NCI-H460 (cell line): ENCODE measurements at places on chromosomes 2 and 18.

DNA sequence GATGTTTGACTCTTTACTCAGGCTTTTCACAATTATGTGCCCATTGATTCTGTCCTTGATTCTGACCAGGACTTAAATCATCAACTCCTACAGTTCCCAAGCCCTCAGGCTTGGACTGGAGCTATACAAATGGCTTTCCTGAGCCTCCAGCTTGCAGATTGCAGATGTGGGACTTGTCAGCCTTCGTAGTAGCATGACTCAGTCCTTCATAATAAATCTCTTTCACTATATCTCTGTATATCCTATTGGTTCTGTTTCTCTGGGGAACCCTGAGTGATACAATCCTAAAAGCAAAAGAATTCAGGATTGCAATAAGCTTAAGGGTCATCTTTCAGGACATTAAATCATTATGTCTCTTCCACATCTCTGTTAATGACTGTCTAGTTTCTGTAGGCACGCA, 356.6 kb downstream of the RIT2 start:
- DNase-seq, result no peak

- peak; percentile 52 for DNase-seq
These were observed at the start of gene CREG2 for GRCh38 chr2:101387151-101387834. TSS of gene CREG2 (minus strand) at chr2:101387503. CDS start at chr2:101387457, 46 bp downstream.

DNA sequence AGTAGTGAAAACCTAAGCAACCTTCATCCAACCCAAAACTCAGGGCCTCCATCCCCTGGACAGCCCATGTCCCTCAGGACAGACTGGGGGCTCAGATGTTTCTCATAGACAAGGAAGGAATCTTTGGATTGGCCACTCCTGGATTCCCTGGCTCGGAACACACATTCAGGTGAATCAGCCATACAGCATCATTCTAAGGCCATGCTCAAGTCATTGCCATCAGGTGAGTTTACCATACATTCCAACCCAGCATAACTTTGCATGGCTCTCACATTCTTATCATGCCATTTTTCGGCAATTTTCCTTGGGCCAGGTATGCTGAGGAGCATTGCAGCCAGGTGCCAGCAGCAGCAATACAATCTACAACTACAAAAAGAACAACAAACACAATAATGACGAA, 34.6 kb upstream of the SERPINE2 start:
- DNase-seq, result no peak

GRCh38 chr2:165618806-165619205, 149.3 kb downstream of the CSRNP3 start:
- no peak for DNase-seq

DNA sequence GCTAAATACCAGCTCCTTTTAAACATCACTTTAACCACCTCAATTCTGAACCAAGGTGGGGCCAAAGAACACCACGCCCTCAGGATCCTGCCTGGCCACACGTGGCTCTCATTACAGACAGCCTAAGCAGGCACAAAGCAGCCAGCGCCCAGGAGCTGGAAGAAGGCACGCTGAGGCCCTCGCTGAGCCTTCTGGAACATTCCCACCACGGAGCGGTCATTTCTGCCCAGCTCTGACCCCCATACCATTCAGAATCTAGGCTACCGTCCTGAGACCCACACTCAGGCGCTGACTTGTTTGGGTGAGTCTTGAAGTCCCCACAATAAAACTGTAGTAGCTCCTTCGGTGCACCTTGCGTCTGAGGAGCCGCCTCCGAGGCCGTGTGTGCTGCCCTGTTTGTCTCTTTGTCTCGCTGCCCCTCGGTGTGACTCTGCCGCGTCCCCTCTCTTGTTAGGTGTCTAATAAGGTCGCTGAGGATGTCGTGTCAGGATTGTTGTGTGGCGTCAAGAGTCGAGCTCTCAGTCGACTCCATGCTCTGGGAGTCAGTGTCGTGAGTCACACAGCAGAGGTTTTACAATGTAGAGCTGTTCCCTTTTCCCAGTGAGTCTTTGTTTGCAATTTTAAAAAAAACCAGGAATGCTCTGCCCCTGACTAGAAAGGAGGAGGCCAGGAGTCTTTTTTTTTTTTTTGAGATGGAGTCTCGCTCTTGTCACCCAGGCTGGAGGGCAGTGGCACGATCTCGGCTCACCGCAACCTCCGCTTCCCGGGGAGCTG, 242.4 kb downstream of the KLHL29 start:
- no peak for DNase-seq

DNA sequence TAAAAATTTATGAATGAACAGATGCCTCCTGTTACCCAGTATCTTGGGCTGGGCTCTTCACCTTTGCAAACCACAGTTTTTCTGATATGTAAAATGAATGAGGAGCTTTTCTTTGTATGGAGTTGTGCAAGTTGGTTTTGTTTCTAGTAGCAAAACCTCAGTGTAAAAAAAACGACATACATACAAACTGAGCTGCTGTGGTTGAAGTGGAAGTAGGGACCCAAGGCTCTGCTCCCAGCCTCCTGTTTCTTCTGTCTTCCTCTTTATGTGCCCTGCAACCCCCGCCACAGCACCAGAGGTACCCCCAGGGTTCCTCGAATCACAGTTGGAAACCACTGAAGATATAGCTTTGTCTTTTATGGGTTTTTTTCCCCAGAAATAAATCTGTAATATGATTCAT, 118.1 kb downstream of the MYO1B start:
- no peak for DNase-seq

GRCh38 chr2:134457353-134457752, 203.5 kb downstream of the MGAT5 start:
- DNase-seq, result no peak

DNA sequence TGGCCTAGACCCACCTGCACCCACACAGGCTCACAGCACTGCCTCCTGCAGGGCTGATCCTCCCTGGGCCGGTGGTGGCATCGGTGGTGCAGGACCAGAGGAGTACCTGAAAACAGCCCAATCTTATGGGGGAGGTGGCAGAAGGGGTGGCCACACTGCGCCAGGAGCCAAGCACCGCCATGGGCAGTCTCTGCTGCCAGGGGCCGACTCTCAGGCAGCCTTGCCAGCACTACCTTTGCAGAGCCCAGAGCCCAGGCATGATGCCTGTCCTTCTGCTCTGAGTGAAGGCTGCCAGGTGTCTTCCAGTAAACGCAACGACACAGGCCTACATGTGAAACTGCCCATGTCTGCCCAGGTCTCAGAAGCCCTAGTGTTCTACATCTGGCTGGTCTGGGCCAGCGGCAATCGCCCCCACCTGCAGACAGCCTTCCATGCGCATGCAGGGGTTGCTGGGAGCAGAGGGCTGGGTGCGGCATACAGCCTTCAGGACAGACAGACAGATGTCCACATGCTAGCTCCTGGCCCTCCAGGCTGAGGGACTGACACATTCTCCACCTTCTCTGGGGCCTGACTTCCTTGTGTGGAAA, 6.8 kb downstream of the HS6ST1 start:
- DNase-seq, result no peak

DNA sequence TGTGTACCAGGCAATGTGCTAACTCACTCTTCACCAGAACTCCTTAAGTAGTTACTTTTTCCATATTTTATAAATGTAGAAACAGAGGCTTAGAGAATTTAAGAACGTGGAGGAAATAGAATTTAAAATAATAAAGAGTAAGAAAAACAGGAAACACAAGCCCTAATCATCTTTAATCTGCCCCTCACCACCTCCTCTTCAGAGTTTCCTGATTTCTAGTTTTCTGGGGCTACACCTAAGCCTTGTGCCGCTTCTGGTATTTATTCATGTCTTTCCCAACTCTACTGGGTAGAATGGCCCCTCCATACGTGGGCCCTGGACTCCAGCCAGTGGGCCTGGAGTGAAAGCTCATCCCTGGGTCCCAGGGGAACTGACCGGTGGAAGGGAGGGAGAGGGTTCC, 85.4 kb downstream of the RTN4 start:
- no peak for DNase-seq

- no peak for DNase-seq
These were observed 66.1 kb upstream of the CDC42EP3 start for GRCh38 chr2:37737507-37737906.

DNA sequence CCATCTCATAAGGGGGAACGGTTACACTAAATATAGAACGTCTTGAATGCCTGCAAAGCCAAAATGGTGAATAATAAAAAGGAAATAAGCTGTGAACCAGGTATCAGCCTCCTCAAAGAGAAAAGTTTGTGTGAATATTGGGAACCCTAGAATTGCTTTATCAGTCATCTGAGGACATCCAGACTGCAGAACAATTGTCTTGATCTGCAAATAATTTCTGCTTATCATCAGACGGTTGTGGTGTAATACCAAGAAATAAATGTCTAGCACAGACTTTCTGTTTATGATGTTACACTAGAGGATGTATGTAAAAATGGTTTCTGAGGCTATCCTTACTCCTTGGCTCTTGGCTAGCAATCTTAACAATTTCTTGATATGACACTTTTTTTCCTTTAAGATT, 53.5 kb upstream of the SLC25A52 start:
- DNase-seq, result no peak

GRCh38 chr2:29776406-29776805, 145.0 kb downstream of the ALK start:
- no peak for DNase-seq

- peak; percentile 14 for DNase-seq
These were observed 889 bp downstream of the ZC3H15 start for GRCh38 chr2:186486651-186487647.

GRCh38 chr18:25592804-25593360, 240.9 kb upstream of the ZNF521 start:
- DNase-seq, result no peak

GRCh38 chr2:53632714-53633113, 134.9 kb upstream of the CHAC2 start:
- no peak for DNase-seq

DNA sequence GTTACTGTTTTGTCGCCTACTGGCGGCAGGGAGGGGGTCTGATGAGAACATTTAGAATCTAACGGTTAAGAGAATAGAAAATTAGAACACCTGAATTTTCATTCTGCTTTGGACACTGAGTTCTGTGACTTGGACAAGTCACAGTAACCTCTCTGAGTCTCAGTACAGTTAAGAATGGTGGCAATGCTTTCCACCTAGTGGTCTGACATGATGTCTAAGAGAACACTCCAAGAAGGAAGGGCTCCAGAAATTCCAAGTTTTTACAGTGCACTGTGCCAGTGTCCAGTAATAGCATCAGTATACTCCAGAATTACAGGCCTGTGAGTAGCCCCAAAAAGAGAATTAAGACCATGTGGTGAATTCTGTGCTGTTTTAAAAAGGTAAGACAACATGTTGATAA, 174.1 kb upstream of the ZFP36L2 start:
- DNase-seq, result no peak

DNA sequence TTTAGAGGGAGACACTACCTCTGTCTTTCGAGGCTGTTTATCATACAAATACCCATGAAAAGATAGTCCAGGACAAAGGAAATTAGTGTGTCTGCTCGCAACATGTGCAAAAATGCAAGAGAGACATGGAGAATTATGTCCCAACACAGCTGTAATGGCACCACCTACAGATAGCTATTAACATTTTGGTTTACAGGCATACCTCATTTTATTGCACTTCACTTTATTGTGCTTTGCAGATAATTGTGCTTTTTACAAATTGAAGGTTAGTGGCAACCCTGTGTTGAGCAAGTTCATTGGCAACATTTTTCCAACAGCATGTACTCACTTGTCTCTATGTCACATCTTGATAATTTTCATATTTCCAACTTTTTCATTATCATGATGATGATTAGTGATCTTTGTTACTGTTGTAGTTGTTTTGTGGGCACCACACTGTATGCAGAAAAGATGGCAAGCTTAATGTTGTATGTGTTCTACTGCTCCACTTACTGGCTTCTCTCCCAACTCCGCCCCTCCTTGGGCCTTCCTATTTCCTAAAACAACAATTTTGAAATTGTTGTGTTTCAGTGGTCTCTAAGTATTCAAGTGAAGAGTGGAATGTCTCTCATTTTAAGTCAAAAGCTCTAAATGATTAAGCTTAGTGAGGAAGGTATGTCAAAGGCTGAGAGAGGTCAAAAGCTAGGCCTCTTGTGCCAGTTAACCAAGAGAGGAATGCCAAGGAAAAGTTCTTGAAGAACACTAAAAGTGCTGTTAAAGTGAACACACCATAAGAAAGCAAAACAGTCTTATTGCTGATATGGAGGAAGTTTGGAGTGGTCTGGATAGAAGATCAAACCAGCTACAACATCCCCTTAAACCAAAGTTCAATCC, 52.0 kb downstream of the ANKRD12 start:
- no peak for DNase-seq

GRCh38 chr18:58766946-58767345, 95.7 kb downstream of the MALT1 start:
- DNase-seq, result no peak

DNA sequence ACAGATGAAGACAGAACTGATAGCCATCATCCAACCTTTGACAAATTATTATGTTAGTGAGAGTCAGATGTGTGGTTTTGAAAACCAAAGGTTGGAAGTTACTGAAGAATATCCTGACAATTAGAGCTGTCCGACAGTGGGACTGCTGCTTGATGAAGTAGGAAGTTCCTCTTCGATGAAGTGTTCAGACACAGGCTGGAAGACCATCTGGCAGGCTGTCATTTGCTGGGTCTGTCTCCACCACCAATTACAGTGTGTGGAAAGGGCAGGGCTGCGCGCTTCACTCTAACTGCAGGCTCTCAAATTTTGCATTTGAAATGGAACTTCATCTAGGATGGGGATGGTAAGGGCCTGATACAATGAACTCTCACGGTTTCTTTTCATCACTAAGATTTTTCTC, 313.8 kb downstream of the PIK3C3 start:
- no peak for DNase-seq

DNA sequence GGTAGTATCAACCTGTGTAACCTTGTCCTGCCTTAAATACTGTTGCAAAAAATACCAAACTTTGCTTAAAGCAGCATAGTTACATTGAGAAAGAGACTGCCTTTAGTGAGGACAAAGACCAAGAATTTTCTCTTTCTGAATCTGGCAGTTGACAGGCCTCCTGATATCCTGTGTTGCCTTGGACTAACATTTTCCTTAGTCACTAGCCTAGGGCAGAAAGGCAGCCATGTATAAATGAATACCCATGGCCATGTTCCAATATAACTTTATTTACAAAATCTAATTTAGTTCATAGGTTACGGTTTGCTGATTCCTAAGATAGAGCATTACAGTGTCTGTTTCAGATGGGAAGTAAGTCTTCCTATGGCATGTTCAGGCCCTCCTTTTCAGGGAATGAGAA, 895.4 kb downstream of the CNTNAP5 start:
- DNase-seq, result no peak

DNA sequence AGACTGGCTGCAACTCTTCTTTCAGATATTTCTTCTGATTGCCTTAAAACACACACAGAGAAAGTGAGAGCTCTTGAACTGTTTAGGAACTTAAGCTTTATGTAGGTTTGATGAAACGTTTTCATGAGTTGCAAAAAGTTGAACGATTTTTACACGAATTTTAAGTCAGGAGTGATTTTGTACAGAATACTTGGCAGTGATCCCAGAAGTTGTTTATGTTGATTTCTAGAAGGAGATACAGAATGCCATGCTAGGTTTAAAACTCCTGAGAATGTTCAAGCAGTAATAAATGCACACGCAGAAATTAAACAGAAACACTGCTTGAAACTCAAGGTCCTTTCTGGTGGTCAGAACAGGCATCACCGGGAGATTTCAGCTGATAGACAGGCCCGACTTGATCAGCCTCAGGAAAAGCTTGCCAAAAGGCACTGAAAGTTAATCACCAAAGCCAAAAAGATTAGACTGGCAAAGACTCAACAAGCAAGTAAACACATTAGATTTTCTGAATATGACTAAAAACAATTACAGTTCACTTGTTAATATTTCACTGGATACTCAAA, 123.1 kb downstream of the SOCS6 start:
- no peak for DNase-seq
